GM03348 (cell line): ENCODE measurements at places on chromosomes 3 and 15.

DNA sequence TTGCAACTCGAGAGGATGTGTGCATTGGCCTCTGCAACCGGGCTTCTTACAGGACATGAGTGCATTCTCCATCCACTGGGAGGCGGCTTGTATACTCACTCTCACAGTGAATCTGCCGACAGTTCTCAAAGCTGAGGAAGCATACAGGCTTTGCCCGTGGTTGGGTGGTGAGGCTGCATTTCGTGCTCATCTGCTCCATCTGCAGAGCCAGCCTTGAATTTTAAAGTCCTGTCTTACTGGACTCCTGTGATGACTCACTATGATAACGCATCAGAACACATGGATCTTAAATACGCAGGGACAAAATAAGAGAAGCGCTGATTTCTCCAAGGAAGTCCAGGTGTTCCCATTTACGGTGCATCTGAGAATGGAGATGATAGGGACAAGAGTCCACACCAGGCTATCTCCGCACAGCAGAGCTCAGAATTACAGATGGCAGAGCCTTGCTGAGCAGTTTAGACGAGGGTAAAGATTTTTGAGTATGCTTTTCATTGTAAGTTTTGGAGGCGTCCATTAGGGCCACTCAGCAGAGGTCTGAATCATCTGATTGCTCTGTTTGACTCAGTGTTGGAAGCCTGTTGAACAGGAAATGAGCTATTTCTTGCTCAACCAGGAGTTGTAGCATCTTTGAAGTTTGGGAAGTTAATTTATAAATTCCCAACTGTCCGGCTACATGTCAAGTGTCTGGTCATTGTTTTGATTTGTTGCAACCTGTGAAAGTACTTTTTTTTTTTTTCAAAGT is 87.1 kb downstream of the GABRG3 start:
- no peak for DNase-seq

DNA sequence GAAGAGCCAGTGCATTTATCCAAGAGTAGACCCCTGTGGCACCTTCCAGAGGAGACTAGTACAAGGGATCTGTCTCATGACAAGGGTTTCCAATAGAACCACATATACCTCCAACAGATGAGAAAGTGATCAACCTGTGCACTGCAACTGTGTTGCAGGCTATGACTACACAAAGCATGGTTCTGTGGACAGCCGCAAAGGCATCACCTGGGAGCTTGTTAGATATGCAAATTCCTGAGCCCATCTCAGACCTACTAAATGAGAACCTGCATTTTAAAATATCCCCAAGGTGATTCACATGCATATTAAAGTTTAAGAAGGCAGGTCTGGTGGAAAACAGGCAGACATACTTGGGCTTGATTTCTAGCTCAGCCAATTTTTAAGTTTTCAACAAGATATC is 368.7 kb downstream of the FOXP1 start:
- DNase-seq, result no peak

DNA sequence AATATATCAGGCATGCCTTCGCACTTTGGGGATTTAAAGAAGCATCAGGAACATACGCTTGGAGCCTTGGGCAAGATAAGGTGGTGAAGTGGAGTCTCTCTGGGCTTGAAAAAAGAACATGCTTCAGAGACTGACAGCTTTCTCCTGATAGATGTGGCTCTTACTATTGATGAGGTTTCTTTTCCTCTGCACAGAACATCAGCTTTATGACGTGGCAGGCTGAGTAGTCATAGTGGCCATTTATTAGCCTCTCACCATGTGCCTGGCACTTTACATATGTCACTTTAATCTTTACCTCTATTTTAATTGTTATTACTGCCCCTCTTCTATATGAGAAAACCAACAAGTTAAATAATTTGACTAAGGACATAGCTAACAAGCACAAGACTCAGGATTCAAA is 19.0 kb upstream of the LRRC58 start:
- DNase-seq, result no peak

- no peak for DNase-seq
Measured at GRCh38 chr15:60551147-60551780, 72.3 kb upstream of the ICE2 start.

GRCh38 chr3:89155811-89156210 is 48.4 kb downstream of the EPHA3 start:
- DNase-seq, result no peak

DNA sequence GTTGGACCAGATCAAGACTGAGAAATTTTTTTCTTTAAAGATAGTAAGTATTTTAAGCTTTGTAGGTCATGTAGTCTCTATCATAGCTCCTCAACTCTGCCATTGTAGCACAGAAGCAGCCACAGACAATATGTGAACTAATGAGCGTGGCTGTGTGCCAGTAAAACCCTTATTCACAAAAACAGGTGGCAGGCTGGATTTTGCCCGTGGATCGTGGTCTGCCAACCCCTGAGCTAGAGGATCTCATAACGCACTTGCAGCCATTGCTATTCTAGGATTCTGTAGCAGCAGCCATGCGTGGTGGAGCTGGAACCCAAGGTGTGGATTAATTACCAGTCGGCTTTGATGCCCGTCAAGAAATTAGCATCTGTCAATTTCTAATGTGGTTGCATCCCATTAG is 68.7 kb upstream of the PLXNA1 start:
- no peak for DNase-seq

DNA sequence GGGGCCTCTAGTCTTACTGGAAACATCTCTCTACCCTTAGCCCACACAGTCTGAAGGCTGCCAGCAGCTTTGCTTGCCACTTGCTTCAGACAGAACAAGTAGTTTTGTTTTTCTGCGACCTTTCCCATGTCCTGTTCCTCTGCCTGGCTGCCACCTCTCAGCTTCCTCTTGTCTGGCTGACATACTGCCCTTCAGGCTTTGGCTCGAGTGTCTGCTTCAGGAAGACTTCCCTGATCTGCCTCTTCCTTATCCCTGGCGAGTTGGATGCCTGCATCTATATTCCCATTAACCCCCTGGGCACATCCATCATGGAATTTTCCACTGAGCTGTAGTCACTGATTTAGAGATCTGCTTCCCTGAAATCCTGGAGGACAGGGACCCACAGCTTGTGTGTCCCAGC is 25.1 kb upstream of the CPNE9 start:
- no peak for DNase-seq

- DNase-seq, result no peak
Measured at GRCh38 chr3:25910997-25911396, 121.1 kb downstream of the OXSM start.

- DNase-seq, result peak; percentile 46
Measured at GRCh38 chr3:58307639-58308215, 1.4 kb downstream of the HTD2 start.

DNA sequence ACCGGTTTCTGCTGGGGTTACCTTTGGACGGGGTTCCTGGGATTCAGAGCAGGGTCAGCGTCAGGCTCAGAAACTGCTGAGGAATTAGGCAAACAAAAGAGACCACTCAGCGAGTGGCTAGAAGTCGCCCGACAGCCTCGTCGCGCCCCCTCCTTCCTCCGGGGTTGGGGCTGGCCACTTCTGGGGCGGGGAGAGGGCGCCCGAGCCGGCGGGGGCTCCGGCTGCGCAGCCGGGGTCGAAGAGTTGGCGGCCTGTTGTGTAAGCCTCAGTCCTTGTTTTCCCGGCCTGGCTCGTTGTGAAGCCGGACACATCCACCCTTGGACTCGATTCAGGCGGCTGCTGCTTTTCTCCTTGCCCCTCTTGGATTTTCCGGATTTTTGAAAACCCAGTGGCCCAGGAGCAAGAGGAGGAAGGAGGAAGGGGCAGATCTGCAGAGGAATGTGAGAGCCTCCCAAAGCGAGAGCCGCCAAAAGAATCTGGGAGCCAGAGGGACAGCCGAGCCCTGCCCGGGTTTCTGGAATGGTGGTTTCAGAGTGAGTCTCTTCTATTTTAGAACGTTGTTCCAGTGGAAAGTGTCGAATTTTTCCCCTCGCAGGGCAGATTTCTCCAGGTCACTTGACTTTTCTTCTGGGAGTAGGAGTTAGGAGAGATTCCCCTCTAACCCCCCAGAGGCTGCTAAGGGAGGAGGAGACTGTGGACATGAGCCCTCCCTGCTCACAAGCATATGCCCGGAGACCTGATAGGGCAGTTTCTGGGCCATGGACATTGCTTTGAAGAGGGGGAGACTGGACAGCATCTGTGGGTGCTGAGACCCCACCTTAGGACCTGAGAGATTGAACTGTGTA is 666 bp downstream of the SNX33 start:
- peak; percentile 66 for DNase-seq

DNA sequence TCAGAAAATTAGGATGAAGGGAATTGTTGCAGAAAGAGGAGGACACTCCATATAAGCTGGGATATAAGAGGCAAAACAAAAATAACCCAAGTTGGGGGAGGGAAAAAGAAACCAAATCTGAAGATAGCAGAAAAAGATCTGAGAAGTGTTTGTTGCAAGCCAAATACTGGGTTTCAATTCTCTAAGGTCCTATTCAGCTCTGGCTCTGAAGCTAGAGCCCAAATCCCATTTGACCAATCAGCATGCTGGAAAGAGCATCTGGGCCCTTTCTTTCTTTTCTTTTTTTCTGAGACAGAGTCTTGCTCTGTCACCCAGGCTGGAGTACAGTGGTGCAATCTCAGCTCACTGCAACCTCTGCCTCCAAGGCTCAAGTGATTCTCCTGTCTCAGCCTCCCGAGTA is 17.3 kb downstream of the IGDCC3 start:
- no peak for DNase-seq

DNA sequence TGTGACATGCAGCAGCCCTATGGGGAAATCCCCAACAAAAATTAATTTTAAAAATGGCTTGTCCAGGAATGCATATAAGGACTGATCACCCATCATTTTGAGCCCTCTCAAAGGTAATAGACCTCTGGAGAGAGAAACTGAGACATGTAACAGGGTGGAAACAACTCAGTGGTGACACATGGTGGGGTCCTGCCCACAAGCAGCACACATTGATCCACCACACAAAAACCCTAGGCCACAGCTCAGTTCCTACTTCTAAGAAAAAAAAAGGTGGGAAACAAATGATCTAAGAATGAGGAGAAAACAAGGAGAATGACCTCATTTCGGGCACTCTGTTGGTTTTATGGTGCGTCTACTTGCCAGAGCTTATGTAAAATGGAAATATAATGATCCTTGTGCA is 1.9 kb upstream of the SLC41A3 start:
- DNase-seq, result no peak

DNA sequence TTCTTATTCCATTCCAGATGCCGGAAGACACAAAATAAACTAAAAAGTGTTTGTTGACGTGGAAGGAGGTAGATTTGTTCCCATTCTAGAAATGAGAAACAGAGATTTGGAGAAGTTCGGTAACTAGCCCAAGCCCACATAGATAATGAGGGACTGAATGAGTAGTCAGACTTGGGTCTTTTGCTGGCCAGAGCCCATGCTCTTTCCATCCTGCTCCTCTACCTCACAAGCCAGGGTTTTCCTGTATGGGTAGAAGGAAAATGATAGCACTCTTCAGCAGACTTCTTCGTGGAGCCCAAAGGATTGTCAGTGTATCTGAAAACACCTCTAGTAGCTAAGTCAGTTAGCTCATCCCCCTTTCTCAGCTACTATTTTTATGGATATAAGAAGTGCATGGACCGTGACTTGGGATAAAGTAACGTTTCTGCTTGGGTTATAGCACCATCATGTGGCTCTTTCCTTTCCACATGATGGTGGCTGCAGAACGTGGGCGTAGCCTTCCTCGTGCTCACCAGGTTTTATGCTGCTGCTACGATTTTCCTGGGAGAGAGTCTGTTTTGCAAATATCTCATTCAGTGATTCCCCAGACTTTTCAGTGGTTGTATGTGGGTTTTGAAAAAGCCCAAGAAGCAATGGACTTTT is 84.6 kb downstream of the DGKG start:
- DNase-seq, result peak; percentile 67

- DNase-seq, result no peak
Measured at GRCh38 chr15:74892313-74892712, 2.5 kb downstream of the MPI start.

DNA sequence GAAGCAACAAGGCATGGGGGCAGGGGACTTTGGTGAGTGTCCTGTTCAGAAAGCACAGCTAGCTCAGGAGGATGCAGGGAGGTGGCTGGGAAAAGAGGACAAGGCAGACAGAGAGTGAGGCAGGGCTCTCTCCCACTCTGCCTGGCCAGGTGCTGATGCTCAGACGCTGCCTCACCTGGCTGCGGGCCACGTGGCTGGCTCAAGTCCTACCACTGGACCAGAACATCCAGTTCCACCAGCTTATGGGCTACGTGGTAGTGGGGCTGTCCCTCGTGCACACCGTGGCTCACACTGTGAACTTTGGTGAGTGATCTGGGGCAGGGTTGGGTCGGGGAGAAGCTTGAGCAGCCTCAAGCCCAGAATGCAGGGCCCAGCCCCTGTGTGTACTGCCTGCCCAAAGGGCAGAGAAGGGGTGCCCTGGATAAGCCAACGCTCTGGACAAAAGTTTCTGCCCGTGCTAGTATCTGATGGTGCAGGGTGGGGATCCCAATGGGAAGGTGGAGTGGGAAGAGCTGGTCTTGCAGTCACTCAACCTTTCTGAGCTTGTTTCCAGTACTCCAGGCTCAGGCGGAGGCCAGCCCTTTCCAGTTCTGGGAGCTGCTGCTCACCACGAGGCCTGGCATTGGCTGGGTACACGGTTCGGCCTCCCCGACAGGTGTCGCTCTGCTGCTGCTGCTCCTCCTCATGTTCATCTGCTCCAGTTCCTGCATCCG is 20.9 kb downstream of the NOX5 start:
- no peak for DNase-seq

DNA sequence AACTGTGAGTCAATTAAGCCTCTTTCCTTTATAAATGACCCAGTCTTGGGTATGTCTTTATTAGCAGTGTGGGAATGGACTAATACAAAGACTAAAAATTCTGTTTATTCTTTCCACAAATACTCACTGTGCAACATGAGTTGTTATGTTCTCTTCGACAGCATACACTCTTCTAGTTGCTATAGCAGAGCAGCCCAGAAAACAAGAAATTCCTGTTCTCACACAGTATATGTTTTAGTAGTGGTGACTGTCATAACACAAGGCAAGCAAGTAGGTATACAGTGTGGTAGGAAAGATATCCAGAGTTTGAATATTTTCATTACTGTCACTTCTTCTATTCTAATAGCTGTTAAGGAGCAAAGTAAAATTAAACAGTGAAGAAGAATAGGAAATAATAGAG is 453.3 kb downstream of the ROBO1 start:
- DNase-seq, result no peak

- DNase-seq, result no peak
Measured at GRCh38 chr3:186618318-186618938, 5.6 kb downstream of the AHSG start.

DNA sequence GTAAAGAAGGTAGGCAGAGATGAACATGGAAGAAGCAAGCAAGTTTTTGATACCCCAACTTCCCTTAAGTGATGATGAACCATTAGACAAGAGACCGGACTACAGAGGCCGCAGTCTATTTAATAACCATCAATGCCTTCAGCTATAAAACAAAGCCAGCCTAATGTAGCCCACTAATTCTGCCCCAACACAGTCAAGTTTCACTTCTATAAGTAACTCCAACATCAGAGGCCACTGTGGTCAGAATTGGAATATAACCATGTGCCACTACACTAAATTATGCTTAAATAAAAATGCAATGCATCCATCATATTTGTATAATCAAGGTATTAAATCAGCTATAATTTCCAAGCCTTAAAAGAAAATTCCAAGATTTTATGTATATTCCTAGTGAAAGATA is 234.7 kb downstream of the FOXP1 start:
- DNase-seq, result no peak
